ENCODE measurements at places on chromosomes 5 and 9.

- no peak for DNase-seq
Measured at GRCh38 chr5:18333841-18334240, 699.6 kb downstream of the TAF11L14 start.

- no peak for DNase-seq
Measured at GRCh38 chr9:114571391-114571790, 16.2 kb upstream of the ATP6V1G1 start.

DNA sequence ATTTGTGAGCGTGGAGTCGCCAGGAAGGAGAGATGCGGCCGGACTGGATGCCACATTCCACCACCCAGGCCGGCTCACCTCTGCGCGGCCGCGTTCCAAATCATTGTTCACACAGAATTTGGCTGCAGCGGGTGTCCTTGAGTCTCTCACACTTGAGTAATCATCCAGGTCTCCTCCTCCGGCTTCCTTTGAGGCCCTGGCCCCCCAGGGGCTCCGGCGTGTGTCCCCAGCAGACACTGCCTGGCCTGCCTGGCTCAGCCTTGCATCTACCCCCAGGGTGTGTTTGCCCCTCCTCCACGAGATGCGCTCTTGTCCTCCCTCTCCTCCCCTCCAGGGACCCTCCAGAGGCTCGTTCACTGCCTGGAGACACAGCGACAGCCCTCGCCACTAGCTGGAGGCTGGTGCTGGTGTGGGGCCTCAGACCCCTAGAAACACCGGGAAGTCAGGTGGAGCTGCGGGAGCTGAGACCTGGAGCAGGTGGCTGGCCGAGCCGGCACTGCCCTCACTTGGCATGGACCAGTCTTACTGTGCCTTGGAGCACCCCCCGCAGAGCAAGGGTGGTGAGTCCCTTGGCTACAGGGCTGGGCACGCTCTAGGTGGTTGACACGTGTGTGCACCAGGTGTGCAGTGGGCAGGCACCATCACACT is 7.0 kb upstream of the SLC9A3 start:
- DNase-seq: no peak

DNA sequence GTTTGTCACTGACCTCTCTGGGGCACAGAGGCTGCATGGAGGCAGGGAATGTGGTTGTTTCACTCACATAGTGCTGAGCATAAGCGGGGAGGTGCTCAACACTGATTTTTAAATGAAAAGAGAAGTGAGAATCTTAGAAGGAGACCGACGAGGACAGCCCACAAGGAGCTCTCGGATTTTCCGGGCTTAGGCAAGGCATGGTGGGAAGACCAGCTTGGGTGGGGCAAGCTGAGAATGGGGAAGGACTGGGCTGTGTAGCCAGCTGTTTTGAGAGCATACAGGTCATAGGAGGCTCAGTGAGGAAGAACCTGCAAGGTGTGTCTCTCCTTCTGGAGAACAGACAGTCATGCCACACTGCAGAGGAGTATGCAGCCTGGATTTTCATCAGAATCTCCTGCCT is 86.0 kb upstream of the TNFSF8 start:
- DNase-seq: no peak

DNA sequence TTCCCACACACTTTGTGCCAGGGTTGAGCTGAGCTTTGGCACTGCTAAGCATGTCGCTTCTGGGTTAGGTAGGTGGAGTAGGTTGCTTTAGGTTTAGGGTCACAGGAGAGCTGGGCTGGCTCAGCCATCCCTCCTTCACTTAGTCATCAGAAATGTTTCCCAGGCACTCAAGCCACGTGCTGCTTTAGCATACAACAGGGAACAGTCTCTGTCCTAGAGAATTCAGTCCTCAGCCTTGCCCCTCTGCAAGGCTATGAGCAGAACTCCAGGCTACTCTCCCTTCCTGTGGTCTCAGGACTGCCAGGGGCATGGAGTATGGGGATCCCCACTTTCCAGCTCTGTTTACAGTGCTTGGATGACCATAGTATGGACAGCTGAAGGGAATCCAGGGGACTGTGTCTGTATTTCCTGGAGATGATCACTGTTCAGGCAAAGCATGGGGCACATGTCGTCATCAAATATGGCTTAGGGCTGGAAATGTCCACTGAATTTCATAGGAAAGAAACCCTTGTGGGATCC is 7.5 kb upstream of the ANKRD33B start:
- DNase-seq: no peak

GRCh38 chr5:94621763-94622162 is 3.3 kb downstream of the SLF1 start:
- DNase-seq: no peak

Data from D721Med (cell line).